Caudate nucleus (tissue), 63 donors: ENCODE measurements at places on chromosomes 4 and X.

DNA sequence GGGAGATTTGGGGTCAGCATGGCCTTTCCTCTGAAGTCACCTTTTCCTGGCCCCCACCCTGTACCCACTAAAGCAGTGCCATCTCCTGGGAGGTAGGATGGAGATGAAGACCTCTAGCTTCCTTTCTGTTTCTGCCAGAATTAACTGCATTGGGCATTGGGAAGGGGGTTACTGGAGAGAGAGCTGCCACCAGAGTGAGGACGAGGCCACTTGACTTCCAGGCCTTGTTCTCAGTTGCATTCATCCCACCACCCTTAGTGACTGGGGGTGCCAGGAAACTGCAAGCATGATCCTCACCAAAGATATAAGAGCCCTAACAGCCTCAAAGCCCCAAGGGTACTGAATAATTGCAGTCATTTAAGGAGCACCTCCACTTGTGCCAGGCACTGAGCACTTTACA, 15.8 kb downstream of the SASH3 start:
- DNase-seq, result no peak

GRCh38 chr4:66562276-66562806, 892.1 kb upstream of the EPHA5 start:
- DNase-seq, result no peak

DNA sequence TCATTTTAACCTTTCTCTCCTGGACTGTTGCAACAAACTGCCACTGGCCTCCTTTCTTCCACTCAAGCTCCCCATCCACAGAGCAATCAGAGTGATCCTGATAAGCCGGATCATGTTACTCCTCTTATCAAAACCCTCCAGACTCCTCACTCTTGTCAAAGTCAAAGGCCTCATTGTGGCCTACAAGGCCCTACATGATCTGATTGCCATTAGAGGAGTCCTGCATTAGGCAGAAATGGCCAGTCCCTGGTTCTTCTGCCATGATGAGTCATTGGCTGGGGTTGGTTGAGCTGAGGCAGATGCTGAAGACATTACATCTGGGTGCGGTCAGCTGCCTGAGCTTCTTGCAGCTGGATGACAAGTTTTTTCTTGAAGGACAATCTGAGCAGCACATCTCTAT, 32.7 kb upstream of the CASK start:
- no peak for DNase-seq

GRCh38 chr4:87654487-87655044, 4.5 kb downstream of the DMP1 start:
- DNase-seq, result no peak

GRCh38 chrX:7614616-7615015, 228.4 kb upstream of the VCX start:
- DNase-seq, result no peak

DNA sequence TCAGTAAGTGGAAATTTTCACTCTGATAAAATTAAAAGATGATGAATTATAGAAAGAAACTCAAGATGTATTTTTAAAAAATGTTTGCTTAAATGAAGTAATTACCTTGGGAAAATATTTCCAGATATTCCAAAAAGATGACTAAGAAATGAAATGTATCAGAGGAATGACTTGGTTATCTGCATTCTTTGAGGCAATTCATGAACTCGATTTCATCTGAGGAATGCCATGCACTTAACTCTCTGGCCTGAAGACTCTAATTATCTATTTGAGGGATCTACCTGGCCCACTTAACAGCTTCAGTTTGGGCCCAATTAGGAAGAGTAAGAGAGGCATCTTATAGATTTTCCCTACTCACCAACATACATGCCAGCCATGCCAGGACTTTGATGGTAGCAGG, 182.3 kb downstream of the INPP4B start:
- DNase-seq, result no peak

DNA sequence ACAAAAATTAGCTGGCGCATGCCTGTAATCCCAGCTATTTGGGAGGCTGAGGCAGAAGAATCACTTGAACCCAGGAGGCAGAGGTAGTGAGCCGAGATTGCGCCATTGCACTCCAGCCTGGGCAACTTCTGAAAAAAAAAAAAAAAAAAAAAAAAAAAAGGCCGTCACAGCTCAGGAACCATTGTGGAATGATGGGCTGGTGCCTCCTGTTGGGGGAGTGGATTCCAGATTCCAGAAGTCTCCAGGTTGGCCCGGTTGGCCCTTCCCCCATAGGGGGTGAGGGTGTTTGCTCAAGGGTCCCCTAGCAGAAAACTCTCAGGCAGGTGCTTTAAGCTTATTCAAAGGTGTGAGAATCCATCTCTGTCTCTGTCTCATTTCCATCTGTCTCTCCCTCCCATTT, 11.5 kb downstream of the SH3TC1 start:
- no peak for DNase-seq

DNA sequence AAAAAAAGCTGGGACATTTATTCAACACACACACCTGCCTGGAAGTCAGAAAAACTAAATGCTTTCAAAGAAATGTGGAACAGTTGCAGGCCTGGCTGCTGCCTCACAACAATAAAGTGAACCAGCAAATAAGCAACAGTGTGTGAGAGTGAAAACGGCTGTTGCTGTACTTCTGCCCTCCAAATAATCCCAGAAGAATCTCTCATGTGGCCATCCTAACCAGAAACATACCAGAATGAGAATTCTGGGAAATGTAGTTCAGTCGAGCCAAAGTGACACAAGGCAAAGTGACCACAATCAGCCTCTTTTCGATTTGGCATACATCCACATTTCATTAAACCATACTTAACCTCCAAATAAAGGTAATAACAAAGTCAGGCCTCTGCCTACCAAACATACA, 204.5 kb downstream of the SLC7A11 start:
- no peak for DNase-seq

DNA sequence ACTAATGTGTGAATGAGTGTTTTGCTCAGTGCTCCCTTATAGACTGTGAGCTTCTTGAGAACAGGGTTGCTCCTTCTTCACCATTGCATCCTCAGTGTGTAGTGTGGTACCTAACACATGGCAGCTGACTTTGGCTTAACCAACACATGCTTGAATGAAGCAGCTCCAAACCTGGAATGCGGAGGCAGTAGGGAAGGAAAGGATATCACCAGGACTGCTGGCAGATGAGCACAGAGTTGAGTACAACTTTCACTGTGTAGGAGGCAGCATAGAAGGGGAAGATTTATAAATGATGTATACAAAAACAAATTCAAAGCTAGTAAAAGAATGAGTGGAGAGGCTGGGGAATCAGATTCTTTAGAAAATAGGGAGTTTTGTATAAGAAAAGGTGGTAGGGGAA, 174.3 kb downstream of the SLIT2 start:
- no peak for DNase-seq

- no peak for DNase-seq
These were observed 107.5 kb upstream of the MAGEC2 start for GRCh38 chrX:142312591-142312990.

DNA sequence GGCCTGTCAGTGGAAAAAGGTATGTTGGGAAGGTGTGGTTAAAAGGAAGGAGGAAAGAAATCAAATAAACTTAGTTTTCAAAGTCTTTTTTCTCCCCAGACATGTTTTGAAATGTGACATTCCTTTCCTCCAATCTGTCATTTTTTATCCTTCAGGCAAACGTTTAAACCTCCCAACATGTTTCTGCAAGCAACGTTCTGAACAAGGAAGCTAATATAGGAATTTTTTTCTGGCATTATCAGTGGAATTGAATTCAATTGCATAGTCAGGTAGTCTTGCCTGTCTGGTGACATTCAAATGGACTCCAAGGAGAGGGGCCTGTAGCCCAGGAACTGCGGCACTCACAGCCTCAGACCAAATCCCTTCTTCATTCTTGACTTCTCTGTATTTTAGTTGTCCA, 30.0 kb upstream of the RASSF6 start:
- no peak for DNase-seq

DNA sequence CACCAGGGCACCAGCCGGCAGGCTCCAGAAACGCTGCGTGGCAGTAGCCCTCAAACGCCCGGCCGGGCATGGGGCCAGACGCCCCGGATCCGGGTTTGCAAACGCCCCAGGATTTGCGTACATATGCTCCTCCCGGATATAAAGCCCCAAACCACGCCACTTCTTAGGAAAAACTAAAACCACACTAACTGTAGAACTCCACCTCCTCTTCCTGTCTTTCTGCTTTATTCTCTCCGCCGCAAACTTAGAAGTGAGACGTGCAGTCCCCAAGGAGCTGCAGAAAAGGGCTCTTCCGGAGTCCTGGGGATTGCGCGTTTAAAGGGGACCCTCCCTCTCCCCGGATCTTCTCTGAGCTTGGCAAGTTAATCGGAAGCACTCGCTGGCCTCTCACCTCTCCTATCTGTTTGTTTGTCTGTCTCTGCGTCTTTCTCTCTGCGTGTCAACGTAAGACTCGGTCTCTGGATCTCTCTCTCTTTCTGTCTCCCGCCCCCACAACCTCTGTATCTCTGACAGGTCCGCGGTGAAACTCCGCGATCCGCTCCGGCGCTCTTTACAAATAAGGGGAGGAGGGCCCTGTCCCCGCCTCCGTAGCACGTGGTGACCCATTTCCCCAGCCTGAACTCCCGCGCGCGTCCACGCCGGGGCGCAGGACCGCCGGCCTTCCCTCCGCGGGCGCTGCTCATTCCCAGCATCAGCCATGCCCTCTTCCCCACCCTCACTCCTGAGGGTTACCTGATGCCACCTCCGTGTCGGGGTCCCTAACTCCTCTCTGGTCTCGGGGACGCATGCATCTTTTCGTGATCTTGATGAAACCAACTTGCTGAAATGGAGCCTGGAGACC, at the start of gene SLC39A8:
TSS of gene SLC39A8 (minus strand) at position 529 of the 841 bp plus-strand sequence. CDS start 820 bp downstream, outside the sequence.
- DNase-seq, result peak; percentile 67

DNA sequence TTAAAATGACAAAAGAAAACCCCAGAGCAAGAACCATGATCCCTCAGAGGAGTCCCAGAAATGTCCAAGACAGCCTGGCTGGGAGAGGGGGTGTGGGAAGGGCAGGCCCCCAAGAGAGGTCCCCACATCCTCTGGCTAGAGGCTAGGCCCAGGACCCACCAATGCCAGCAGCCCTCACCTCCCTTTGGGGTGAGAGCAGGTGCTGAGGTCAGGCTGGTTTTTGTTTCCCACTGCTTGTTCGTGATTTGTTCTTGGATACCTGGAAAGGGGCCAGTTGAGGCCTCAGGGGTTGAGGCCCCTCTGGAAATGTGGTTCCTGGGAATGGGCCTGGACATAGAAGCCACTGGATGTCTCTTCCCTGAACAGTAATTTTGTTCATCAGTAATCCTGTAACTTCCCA, 2.3 kb upstream of the GRSF1 start:
- no peak for DNase-seq

- peak; percentile 55 for DNase-seq
These were observed 9.2 kb downstream of the MAMLD1 start for GRCh38 chrX:150372280-150372679.

GRCh38 chr4:11611868-11612267, 183.2 kb upstream of the HS3ST1 start:
- no peak for DNase-seq

DNA sequence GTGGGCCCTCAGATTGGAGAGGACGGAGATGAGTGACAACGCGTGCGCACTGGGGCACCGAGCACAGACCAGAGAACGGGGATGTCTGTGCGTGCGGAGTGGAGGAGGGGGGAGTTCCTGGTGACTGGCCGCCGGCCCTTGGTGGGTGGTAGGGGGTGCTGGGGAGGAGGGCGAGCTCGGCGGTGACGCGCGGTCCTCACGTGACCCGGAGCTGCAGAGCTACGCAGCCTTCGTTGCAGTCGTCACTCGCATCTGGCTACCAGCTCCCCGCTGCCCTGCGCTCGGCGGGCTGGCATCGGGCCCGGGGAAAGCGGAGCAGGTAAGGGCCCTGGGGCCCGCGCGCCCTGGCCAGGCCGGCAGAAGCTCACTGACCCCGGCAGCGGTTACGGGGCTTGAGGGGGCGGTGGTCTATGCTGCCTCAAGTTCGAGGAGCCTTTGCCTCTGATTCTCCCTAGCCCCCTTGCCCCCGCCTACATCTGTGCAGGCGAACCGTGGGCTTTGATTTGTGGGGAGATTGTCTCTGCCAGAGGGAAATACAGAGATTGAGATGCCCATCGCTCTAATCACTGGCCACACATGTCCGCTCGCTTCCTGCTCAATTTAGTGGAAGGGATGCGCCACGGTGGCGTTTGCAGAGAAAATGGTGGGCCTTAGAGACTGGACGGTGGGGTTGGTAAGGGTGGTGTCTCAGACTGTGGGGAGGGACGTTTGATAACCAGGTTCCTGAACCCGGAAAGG, at the start of gene ARMCX4:
TSS of gene ARMCX4 (plus strand) at position 245 of the 738 bp plus-strand sequence. CDS start 3,134 bp downstream, outside the sequence.
- DNase-seq, result peak; percentile 47

DNA sequence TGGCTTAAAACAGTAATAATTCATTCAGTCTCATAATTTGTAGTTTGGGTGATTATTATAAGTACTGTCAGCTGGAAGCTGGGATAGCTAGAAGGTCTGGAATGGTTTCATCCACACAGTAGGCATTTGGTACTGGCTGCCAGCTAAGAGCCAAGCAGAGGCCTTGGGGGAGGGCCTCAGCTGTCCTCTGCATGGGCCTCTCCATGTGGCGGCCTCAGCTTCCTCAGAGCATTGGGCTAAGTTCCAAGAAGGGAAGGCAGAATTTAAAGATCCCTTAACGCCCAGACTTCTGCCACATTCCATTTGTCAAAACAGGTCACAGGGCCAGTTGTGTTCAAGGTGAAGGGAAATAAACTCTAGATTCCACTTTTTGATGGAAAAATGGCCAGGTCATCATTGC, 93.3 kb downstream of the NEUROG2 start:
- DNase-seq, result no peak

DNA sequence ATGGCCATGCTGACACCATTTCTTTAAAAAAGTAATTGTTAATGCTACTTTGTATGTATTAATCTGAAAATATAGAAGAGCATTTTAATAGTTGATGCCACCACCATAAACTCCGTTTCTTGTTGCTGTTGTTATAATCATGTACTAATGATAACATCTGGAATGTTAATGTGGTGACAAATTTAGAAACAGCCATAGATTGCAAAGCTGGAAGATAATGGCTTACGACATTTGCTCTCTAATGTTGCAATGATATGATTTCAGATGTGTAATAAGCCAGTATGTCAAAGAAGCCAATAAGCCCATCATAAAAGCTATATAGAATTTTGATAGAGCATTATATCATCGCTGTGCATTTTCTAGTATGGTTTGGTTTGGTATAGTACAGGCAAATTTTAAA, 579.4 kb upstream of the ZFP42 start:
- DNase-seq, result no peak

DNA sequence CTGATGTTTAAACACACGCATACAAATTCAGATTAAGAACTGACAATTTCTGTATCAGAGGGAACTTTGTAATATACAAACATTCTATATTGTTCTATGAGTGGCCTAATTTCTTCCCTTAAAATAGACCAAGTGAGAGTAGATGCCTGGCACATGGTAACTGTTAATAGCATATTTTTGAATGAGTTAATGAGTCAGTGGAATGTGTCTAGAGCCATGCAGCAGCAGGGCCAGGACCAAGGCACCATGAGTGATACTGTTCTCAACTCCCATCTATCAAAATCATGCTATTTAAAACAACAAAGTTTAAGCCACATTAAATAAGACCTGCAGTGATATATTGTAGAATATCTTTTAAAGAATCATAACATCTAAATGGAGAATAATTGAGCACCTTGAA, 98.3 kb downstream of the ARHGAP24 start:
- DNase-seq, result no peak

- no peak for DNase-seq
These were observed 129.5 kb downstream of the PACRGL start for GRCh38 chr4:20829617-20830357.

- no peak for DNase-seq
These were observed 42.8 kb upstream of the KLF3 start for GRCh38 chr4:38621028-38621684.
